Urinary bladder (tissue), 4 donors: ENCODE measurements at places on chromosomes 3 and 15. TPM values are rescaled to one million over a fixed set of nuclear protein-coding genes. Genes with fewer than 3 reads are reported as not detected.

DNA sequence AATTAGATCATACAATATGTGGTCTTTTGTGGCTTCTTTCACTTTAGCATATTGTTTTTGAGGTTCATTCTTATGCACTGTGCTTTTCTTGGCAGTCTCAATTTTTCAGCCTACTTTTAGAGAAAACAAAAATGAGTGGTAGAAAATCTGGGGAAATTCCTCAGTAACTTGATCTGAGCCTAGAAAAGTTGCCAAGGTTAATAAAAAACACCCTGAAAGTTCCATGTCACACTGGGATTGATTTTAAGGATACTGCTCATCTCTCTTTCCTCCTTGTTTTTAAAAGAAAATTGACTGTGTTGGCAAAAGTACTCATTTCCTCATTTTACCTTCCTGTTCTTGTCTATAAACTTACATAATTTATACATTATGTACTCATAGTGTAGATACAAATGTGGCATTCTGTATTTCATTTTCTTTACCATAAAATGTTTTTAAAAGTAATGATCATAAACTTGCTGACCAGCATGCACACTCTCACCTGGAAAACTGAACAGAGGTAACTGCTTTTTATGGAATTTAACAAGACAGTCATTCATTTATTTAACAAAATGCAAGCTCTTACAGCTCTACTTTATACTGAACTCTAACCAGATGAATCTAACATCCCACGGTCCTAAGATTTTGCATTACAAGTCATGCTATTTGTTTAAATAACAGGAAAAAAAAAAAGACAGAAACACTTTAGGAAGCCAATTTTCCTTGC lies 28.6 kb upstream of the SH3BP5 start:
- no peak for DNase-seq

- DNase-seq: no peak
Measured at GRCh38 chr3:4889896-4890295, 89.3 kb upstream of the BHLHE40 start.

Gene NT5DC2
- total RNA-seq: 32.9 TPM

Gene CCRL2
- 2.5 TPM for total RNA-seq

Gene CPLX3
- total RNA-seq: not detected
